ENCODE measurements at places on chromosomes 6 and 20. TPM values are rescaled to one million over a fixed set of nuclear protein-coding genes. Genes with fewer than 3 reads are reported as not detected.

DNA sequence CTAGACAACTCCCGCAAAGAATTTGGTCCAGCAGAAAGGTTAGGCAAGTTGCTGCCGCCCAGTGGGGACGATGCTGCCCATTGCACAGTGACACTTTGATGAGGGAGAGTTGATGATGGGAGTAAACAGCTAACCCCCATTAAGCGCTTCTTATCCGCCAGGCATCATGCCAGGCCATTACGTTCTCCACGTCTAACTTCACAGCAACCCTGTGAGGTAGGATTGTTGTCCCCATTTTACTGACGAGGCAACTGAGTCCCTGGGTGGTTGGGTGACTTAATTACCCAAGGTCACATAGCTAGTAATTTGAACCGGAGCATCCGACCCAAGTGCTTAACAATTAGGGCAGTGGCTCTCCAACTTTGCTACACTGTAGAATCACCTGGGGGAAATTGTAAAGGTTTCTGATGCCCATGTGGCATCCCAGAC is 738 bp downstream of the RALGAPB start:
- H3K36me3 ChIP-seq, result no peaks in the 10 kb centered on the region
- no peaks in the 10 kb centered on the region for H3K27me3 ChIP-seq
- DNase-seq, result peak; percentile 71

DNA sequence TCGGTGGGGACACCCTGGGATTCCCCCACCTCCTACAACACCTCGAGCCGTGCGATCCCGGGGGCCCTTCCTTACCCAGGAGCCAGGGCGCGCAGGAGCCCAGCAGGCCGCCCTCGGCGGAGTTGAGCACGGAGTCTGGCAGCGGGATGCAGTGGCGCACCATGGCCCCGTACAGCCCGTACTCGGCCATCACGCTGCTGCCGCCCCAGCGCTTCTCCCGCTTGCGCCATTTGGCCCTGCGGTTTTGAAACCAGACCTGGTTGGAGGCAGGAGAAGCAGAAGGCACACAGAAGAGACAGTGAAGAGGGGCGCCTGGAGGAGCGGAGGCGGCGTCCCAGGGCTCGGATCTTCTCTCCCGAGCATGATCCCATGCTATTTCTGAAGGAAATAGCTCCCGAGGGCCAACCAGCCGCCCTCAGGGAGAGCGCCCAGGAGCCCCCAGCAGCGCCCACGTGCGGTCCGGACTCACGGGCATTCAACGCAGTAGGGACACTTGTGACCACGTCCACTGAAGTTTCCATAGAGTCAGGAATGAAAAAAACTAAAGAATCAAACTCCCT is 4.3 kb downstream of the VSX1 start:
- peaks cover 39% of the 10 kb centered on the region for H3K27me3 ChIP-seq
- H3K27ac ChIP-seq, result no peak overlapping the region
- H3K4me3 ChIP-seq, result no peak overlapping the region
- no peaks in the 10 kb centered on the region for H3K36me3 ChIP-seq
- H3K4me1 ChIP-seq, result no peaks in the 10 kb centered on the region

GRCh38 chr20:48808382-48809034 is 19.3 kb downstream of the PREX1 start:
- peak; percentile 56 for DNase-seq
- H3K36me3 ChIP-seq, result no peaks in the 10 kb centered on the region
- no peak overlapping the region for H3K27ac ChIP-seq
- H3K4me3 ChIP-seq, result no peak overlapping the region

- H3K27ac ChIP-seq, result no peak overlapping the region
- no peaks in the 10 kb centered on the region for H3K4me1 ChIP-seq
- no peaks in the 10 kb centered on the region for H3K36me3 ChIP-seq
- H3K27me3 ChIP-seq, result no peaks in the 10 kb centered on the region
- DNase-seq, result no peak
Observed at GRCh38 chr20:22462975-22463914, 121.1 kb downstream of the FOXA2 start.

DNA sequence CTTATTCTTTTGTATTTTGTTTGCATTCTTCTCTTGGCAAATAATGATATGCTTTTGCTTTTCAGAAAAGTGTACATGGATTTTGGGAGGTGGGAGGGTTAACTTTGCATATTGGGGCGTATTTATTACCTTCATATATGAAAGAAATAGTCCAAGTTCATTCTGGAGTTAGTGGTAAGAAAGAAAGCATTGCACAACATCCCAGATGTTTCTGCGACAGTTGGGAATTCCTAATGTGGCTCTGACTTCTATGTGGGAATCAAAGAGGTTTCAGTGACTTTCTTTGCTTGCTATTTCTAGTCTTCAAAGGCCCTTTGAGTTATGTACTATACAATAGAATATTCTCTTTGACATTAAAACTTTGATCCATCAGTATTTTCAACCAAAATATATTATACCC is 78.1 kb downstream of the MMUT start:
- H3K4me1 ChIP-seq, result no peaks in the 10 kb centered on the region
- H3K27me3 ChIP-seq, result no peaks in the 10 kb centered on the region
- DNase-seq, result no peak
- no peaks in the 10 kb centered on the region for H3K36me3 ChIP-seq
- no peak overlapping the region for H3K4me3 ChIP-seq

- no peaks in the 10 kb centered on the region for H3K4me1 ChIP-seq
- DNase-seq, result no peak
- no peaks in the 10 kb centered on the region for H3K36me3 ChIP-seq
- H3K27me3 ChIP-seq, result no peaks in the 10 kb centered on the region
- no peak overlapping the region for H3K4me3 ChIP-seq
Observed at GRCh38 chr6:64502801-64503200, 867.2 kb downstream of the PHF3 start.

DNA sequence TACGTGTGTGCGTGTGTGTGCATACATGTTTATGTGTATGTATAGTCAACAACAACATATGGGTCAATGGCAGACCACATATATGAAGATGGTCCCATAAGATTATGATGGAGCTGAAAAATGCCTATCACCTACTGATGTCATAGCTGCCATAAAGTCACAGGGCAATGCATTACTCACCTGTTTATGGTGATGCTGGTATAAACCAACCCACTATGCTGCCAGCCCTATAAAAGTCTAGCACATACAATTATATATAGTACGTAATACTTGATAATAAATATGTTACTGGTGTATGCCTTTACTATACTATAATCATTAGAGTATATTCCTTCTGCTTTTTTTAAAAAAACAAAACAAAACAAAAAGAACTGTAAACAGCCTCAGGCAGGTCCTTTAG is 148.4 kb upstream of the ARID1B start:
- no peak overlapping the region for H3K27ac ChIP-seq
- no peaks in the 10 kb centered on the region for H3K27me3 ChIP-seq
- no peaks in the 10 kb centered on the region for H3K4me1 ChIP-seq

DNA sequence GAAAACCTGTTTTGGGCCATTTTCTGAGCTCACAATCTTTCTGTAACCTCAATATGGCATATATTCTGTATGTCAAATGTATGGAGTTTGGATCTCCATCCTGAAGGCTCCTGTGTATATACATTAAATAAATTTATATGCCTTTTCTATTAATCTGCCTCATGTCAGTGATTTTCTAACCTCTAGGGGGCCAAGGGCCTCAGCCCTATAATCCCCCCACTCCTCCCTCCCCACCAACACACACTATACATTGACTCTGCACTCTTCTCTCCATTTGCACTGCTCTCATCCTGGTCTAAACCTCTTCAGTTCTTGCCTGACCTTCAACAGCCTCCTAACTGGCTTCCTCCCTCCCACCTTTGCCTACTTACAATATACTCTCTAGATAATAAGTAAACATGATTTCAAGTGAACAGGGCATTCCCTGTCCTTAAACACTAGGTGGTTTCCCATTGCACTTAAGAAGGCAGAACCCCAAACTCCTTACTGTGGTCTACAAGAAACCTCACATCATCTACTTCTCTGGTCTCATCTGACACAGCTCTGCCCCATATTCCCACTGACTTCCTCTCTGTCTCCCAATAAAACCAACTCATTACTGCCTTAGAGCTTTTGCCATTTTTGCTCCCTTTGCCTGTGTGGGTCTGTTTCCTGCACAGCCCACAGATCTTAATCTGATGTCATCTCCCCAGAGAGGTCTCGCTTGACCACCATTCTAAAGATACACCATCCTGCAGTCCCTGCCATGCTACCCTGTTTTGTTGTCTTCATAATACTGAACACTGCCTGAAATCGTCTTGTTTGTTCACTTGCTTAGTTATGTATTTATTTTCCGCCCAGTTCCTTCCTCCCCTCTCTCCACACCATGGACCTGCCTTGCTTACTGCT is 213.7 kb downstream of the SYNE1 start:
- DNase-seq, result no peak
- no peaks in the 10 kb centered on the region for H3K36me3 ChIP-seq
- H3K27ac ChIP-seq, result no peak overlapping the region
- no peak overlapping the region for H3K4me3 ChIP-seq
- no peaks in the 10 kb centered on the region for H3K4me1 ChIP-seq

- DNase-seq, result no peak
- no peaks in the 10 kb centered on the region for H3K36me3 ChIP-seq
- H3K4me3 ChIP-seq, result no peak overlapping the region
- H3K27ac ChIP-seq, result no peak overlapping the region
Observed at GRCh38 chr6:114471450-114471849, 128.6 kb upstream of the HS3ST5 start.

GRCh38 chr20:51220293-51220706 is 197.4 kb upstream of the KCNG1 start:
- H3K27ac ChIP-seq, result no peak overlapping the region
- DNase-seq, result no peak
- H3K36me3 ChIP-seq, result no peaks in the 10 kb centered on the region
- H3K27me3 ChIP-seq, result peaks cover 4% of the 10 kb centered on the region
- no peak overlapping the region for H3K4me3 ChIP-seq

GRCh38 chr6:52536424-52536916 is 40.4 kb downstream of the TRAM2 start:
- peaks cover 10% of the 10 kb centered on the region for H3K36me3 ChIP-seq
- H3K4me3 ChIP-seq, result no peak overlapping the region

DNA sequence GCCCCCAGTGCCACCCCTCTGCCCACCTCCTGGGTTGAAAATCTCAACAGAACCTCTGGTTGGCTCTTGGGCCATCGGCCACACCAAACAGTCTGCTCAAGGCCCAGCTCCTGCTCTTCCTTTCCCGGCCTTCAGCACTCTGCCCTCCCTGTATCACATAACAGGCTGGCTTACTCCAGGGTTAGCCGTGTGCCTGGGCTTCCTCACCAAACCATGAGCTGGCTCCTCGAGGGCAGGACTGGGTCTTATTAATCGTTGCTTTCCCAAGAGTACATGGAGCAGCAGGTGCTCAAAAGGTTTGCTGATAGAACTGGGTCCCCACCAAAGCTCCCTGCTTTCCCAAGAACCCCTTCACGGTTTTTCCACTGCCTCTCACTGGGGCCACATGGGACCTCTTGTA is 12.7 kb upstream of the FAM83C start:
- H3K27me3 ChIP-seq, result no peaks in the 10 kb centered on the region
- H3K27ac ChIP-seq, result no peak overlapping the region
- DNase-seq, result no peak
- no peak overlapping the region for H3K4me3 ChIP-seq

- H3K4me3 ChIP-seq, result no peak overlapping the region
- no peaks in the 10 kb centered on the region for H3K36me3 ChIP-seq
- no peaks in the 10 kb centered on the region for H3K4me1 ChIP-seq
- DNase-seq, result no peak
- no peaks in the 10 kb centered on the region for H3K27me3 ChIP-seq
Observed at GRCh38 chr6:153790048-153790447, 249.0 kb upstream of the OPRM1 start.

GRCh38 chr6:36679043-36679833 is 724 bp downstream of the CDKN1A start:
- H3K27me3 ChIP-seq, result no peaks in the 10 kb centered on the region
- peak overlapping the region; percentile 73 for H3K4me3 ChIP-seq
- H3K36me3 ChIP-seq, result no peaks in the 10 kb centered on the region
- H3K27ac ChIP-seq, result peak overlapping the region; percentile 96
- peaks cover 51% of the 10 kb centered on the region for H3K4me1 ChIP-seq
- peak; percentile 85 for DNase-seq

DNA sequence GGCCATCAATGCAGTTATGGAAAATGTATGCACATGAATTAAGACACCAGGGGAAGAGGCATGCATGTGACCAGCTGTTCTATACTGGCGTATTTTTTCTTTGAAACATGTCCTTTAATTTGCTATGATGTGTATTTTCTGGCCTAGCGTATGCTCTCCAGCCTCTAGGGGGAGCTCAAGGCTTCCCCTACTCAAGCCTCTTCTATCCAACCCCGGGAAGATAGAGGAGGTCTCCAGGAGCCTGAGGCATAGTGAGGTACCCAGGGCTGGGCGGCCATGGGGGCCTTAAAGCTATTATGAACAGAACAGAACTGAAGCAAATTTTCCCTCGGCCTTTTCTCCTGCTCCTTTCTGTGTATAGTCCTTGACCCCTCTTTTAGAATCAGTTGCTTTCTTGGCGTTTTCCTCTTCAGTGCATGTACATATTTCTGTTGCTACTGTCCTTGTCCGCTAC is 528.9 kb downstream of the MAFB start:
- no peaks in the 10 kb centered on the region for H3K27me3 ChIP-seq
- no peaks in the 10 kb centered on the region for H3K4me1 ChIP-seq
- peak; percentile 34 for DNase-seq
- H3K36me3 ChIP-seq, result no peaks in the 10 kb centered on the region
- H3K27ac ChIP-seq, result no peak overlapping the region
- H3K4me3 ChIP-seq, result no peak overlapping the region

DNA sequence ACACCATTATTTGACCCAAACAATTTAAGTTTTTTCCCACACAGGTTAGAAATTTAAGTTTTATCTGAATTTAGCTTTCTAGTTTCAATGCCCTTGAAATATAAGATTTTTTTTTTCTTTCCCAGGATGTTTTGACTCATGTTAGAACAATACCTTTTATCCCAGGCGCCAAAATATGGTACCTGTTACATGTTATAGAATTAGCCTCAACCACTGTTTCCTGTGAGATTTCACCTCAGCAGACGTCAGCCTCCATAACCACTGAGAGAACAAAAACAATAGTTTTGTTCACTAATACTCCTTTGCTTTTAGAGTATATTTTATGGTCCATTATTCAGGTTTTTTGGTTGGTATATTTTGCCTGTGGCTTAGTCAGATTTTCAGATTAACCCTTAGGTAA is 302.9 kb downstream of the CDKAL1 start:
- H3K36me3 ChIP-seq, result no peaks in the 10 kb centered on the region
- H3K4me3 ChIP-seq, result no peak overlapping the region
- DNase-seq, result no peak

DNA sequence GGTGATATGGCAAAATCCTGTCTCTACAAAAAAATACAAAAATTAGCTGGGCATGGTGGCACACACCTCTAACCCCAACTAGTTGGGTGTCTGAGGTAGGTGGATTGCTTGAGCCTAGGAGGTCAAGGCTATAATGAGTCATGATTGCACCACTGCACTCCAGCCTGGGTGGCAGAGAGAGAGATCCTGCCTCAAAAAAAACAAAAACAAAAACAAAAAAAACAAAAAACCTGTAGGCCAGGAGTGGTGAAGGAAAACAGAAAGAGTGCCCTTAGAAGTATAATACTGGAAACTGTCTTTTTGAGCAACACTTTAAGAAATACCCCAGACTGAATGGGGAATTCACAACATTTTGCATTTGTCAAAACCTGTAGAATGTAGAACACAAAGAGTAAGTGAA is 85.3 kb downstream of the JARID2 start:
- H3K4me3 ChIP-seq, result no peak overlapping the region
- no peak overlapping the region for H3K27ac ChIP-seq
- no peaks in the 10 kb centered on the region for H3K27me3 ChIP-seq
- no peak for DNase-seq

TTLL9 gene
- total RNA-seq, result not detected

IRAK1BP1 gene
- 2.3 TPM for total RNA-seq

TMEM14A gene
- 32.2 TPM for total RNA-seq

LHFPL5 gene
- not detected for total RNA-seq

BNIP5 gene
- not detected for total RNA-seq

PM20D2 gene
- 4.4 TPM for total RNA-seq

SMAP1 gene
- total RNA-seq, result 24.1 TPM

EPM2A gene
- total RNA-seq, result 10.2 TPM
